ENCODE measurements at places on chromosomes 3 and 15.

GRCh38 chr3:50287262-50287661, 5.0 kb downstream of the IFRD2 start:
- no peak for DNase-seq

DNA sequence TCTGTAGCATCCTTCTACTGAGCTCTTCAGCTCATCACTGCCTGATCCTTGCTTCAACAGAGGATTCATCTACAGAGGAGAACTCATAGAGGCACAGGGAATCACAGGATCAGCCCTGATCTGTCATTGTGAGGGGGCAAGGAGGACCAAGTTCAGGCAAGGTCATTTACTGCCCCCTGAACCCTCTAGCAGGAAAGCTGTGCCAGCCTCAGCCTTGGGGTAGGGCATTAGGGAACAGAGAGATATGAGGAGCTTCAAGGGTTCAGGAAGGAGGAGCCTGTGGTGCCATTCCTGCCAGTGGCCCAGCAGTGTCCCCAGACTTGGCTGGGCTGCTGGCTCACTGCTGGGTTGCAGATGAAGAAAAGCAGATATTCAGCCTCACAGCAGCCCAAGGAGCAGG, 8.2 kb downstream of the CHST14 start:
- DNase-seq = no peak

- no peak for DNase-seq
These were observed 810.2 kb upstream of the ALCAM start for GRCh38 chr3:104556372-104557078.

GRCh38 chr3:53819163-53819868, 26.9 kb downstream of the CHDH start:
- no peak for DNase-seq

- DNase-seq = no peak
These were observed 25.6 kb upstream of the GOLGA6L2 start for GRCh38 chr15:23472678-23473077.

- DNase-seq = no peak
These were observed 21.8 kb upstream of the KIF23 start for GRCh38 chr15:69392352-69392751.

Data from HuH-7 (cell line).